Activated T-helper 1 cell treated with anti-CD3 and anti-CD28 coated beads, Interleukin-2, amount 50 U/mL, for 16 hours (primary cell): ENCODE measurements at places on chromosomes 7 and 10.

- DNase-seq: no peak
These were observed 33.5 kb downstream of the TCF7L2 start for GRCh38 chr10:112983444-112984056.

DNA sequence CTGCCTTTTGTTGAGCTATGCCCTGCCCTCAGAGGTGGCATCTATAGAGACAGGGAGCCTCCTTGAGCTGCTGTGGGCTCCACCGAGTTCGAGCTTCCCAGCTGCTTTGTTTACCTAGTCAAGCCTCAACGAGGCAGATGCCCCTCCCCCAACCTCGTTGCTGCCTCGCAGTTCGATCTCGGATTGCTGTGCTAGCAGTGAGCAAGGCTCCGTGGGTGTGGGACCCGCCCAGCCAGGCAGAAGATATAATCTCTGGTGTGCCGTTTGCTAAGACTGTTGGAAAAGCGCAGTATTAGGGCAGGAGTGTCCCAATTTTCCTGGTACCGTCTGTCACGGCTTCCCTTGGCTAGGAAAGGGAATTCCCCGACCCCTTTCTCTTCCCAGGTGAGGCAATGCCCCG is 88.4 kb upstream of the CDK6 start:
- DNase-seq: no peak

GRCh38 chr7:80623503-80624252 is 14.8 kb upstream of the CD36 start:
- DNase-seq: no peak

DNA sequence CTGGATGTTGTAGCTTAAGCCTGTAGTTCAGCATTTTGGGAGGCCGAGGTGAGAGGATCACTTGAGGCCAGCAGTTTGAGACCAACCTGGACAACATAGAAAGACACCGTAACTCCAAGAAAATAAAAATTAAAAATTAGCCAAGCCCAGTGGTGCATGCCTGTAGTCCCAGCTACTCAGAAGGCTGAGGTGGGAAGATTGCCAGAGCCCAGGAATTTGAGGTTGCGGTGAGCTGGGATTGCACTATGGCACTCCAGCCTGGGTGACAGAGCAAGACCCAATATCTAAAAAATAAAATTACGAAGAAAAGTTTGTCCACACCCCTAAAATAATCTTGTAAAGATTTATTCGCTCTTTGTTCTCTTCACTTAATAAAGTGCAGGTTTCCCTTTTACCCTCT is 951.0 kb downstream of the TYW1 start:
- no peak for DNase-seq

DNA sequence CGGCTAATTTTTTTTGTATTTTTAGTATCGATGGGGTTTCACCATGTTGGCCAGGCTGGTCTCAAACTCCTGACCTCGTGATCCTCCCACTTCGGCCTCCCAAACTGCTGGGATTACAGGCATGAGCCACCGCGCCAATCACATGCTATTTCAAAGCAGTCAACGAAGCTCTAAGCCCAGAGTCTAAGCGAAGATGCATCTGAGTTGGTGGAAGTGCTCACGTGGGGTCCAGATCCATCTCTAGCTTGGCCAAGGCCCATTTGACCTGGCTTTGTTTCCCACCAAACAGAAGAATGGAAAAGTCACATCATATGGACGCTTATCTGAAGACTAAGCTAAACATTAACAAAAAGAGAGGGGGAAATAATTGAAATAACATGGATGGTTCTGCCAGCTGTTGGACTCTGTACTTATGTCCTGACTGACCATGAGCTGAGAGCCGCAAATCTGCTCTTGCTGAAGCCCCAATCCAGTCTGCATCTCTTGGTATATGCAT is 3.8 kb upstream of the GTF2I start:
- DNase-seq: no peak
